ENCODE measurements at places on chromosomes 1 and 21.

DNA sequence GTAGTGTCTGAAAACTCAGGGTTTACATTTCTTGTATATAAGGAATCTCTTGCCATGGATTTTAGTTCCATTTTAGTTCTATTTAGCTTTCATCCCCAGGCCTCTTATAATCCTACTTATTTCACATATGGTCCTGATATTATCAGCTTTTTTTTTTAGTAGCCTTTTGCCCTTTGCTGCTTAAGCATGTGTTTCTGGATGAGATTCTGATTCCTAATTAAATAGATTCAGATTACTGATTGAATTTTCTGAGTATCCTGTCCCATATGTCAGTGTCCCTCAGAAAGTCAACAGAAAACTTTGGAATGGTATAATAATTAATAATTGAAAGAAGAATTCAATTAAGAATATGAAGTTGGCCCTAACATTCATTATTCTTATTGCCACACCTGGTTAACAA is 134.7 kb upstream of the HOOK1 start:
- DNase-seq: no peak

- DNase-seq: peak; percentile 34
Measured at GRCh38 chr21:46126309-46127238, 28.7 kb downstream of the COL6A2 start.

- no peak for DNase-seq
Measured at GRCh38 chr1:66506393-66506687, 27.6 kb upstream of the SGIP1 start.

DNA sequence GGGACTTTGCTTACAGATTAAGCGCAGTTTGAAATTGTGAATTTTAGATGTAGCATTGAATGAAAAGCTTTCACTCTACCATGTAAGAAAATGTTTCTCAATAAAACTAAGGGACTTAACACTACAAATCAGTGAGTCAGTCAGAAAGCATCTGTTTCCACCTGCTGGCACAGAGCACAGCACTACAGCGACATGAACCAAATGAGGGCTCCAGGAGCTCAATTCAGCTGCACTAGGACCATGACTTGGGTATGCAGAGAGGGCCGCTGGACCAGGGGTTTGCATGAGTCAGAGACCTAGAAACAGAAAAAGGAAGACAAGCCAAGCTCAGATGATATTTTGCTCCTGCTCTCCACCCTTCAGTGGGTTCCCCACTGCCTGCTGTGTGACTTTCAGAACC is 5.2 kb downstream of the SUSD4 start:
- DNase-seq: no peak

DNA sequence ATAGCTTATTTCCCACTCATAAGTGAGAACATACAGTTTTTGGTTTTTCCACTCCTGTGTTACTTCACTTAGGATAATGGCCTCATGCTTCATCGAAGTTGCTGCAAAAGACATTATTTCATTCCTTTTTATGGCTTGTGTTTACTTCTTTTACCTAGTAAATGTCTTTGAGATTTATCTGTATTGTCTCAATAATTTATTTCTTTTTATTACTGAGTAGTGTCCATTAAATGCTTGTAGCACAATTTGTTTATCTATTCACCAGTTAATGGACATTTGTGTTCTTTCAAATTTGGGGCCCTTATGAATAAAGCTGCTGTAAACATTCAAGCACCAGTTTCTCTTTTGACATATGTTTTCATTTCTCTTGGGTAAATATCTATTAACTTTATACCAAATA is 86.0 kb downstream of the UCHL5 start:
- no peak for DNase-seq

- no peak for DNase-seq
Measured at GRCh38 chr21:42980312-42981213, 6.2 kb downstream of the PKNOX1 start.

DNA sequence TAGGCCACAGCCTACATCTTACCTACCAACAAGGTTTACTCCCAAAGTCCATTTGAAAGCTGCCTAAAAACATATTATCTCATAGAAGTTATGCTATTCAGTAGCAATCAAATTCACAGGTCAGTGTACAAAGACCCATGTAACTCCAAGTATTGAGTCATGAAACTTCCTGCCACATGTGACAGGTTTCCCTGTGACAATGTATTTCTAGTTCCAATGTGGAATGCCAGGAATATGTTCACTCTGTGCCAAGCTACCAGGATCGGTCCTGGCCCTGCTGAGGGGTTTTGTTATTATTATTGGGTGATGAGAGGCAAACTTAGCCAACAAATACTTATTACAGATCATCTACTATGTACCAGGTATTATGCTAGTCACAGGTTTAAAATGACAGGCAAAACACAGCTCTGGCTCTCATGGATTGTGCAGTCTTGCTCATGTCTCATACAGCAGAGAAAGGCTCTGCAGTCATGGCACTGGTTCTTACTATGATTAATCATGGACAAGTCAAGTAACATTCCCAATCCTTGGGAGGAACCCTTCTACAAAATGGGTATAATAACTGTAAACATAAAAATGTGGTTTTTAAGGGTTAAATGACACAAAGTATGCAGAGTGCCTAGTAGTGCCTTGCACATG is 22.5 kb downstream of the DPH5 start:
- no peak for DNase-seq

DNA sequence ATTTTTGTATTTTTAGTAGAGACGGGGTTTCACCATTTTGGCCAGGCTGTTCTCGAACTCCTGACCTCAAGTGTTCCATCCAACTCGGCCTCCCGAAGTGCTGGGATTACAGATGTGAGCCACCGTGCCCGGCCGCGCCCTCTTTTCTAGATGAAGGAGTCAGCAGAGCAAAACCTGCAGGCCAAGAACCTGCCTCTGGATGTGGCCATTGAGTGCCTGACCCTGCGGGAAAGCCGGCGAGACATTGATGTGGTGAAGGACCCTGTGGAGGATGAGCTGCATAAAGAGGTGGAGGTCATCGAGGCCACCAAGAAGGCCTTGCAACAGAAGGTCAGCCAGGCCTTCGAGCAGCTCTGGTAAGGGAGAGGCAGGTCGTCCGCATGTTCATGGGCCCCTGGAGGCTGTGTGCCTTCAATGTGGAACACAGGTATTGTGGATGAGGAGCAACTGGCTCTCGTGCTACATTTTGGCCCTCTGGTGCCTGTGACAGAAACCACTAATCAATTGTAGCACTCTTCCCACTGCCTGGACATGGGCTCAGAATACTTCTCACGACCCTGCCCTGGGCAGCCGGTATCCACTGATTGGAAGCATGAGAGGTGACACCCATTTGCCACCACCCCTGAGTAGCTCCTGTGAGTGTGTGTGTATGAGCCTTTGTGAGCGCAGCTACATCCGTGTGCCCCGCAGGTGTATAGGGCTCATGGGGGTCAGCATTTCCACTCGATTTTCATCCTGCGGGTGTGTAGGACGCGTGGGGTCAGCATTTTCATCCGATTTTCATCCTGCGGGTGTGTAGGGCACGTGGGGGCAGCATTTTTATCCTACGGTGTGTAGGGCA is 2.0 kb downstream of the TEKT2 start:
- no peak for DNase-seq

GRCh38 chr1:173330149-173330951 is 123.2 kb upstream of the TNFSF4 start:
- no peak for DNase-seq

DNA sequence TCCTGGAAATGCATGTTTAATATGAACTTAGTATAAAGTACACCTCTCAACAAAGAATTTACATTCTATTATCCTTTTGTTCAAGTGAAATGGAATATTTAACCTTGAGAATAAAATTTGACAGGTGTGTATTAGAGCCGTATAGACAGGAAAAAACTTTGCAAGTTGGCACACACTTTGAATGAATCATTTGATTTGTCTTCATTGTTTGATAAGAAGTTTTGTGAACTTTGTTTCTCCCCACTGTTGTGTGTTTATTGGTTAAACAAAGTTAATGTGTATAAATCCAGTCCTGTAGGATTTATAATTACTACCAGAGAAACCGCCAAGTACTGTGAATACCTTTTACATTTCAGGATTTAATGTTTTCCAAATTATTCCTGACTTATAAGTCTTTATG is 2.0 kb downstream of the SYDE2 start:
- DNase-seq: no peak

DNA sequence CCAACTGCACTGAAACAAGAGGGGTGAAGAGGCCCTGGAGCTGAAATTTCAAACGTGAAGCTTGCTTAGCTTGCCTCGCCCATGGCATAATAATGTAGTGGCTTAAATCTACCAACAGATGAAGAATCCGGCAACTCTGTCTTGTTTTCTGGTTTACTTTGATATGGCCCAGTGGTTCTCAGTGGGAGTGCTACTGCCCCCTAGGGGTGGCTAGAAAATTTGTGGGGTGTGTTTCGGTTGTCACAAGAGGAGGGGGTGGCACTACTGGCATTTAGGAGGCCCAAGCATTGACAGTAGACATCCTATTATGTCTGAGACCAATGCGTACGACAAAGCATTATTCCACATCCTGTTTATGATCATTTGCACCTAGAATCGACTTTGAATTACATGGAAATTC is 51.9 kb upstream of the C8B start:
- no peak for DNase-seq

DNA sequence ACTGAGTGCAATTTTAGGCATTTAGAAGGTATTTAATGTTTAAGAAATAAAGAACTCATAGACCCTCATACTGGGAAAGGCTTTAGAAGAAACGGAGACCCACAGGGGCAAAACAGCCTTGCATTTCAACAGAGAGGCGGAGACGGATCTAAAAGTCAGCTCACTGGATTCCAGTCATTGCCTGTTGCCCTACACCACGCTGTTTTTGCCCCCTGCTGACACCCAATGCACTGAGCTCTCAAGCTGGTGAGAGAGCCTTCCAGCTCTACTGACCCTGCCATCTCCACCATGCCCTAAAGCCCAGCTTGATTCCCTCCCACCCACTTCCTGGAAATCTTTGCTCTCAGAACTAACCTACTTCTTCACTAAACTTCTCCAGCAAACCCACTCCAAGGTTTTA is 7.2 kb upstream of the TRAF3IP3 start:
- no peak for DNase-seq

- no peak for DNase-seq
Measured at GRCh38 chr1:30197639-30198450, 525.5 kb downstream of the MATN1 start.
